ENCODE measurements at places on chromosomes 4 and X.

DNA sequence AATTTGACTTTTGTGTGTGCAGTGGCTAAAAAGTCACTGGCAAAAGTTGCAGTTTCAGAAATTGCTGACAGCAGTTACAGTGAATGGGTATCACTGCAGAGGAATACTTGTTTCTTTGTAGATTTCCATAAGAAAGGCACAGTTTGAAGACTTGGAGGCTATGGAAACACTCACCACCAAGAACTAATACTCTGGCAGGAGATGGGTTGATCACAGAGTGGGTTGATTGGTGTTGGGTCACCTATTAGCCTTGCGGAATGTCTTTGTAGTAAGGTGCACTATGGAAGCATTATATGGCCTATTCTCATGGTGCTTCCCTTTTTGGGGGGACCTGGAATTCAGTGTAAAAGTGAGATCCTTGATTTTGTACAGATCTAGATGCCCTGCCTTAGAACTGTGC, 502.8 kb downstream of the CFAP47 start:
- DNase-seq = no peak

DNA sequence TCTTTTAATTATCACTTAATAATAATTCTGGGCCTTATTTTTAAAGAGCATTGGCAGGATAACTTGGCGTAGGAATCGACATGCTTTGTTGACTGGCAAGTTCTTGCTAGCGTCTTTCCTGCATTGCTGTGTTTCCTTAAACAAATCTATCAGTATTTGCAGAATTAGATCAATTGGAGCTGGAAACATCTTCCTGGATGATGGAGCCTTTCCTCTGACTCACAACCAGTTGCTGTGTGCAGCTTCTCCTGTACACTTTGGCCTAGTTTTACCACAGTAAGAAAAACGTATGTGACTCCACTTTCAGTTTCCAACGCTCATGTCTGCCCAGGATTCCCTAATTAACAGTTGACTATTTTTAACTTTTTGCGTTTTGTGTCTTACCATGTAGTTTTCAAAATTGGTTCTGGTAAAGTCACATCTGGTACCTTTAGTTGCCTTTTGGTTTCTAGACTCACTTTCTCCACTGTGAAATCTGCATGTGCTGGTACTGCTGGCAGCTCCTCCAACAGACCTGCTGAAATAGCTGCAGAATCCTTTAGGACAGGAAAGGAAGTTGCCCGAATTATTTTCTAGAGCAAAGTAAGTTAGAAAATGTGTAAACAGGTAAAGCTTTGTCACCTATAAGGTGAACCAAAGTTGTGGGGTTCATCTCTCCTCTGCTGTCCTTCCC, 553.2 kb upstream of the FAT1 start:
- no peak for DNase-seq

DNA sequence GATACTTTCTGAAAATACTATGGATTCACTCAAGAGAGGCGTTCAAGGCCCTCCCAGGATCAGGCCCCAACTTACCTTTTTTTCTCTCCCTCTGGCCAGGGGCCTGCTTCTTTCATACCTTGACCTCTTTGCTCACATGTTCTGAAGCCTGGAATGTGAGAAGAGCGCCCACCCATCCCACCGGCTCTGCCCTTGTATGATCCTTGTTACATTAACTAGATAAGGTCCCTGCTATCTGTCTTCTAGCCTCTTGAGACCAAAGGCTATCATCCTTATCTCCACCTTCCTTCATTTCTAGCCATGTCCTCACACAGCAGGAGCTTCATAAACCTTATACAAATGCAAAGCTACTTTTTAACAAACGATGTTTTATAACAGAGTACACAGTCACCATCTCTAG, 45.9 kb downstream of the PROM1 start:
- no peak for DNase-seq

GRCh38 chr4:8568068-8568668, 12.0 kb upstream of the GPR78 start:
- DNase-seq = no peak

DNA sequence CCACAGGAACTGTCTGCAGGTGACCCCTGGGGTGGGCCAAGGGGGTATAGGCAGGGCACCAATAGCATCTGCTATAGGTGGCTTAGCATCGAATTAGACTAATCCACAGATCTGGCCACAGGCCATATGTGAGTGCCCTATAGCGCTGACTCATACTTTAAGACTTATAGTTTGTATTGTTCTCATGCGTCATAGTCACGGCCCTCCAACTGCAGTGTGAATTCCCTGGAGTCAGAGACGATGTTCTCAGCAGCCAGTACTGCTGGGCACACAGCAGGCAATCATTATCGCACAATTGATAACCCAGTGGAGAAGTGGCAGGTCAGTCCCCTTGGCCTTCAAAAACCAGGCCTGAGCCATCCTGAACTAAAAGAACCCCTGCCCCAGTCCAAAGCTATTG, 58.1 kb downstream of the ADGRG2 start:
- DNase-seq = no peak

All from stimulated activated naive CD4-positive, alpha-beta T cell (primary cell).